ENCODE measurements at places on chromosomes 4 and X.

- DNase-seq = no peak
Measured at GRCh38 chrX:13357925-13358324, 38.1 kb upstream of the ATXN3L start.

DNA sequence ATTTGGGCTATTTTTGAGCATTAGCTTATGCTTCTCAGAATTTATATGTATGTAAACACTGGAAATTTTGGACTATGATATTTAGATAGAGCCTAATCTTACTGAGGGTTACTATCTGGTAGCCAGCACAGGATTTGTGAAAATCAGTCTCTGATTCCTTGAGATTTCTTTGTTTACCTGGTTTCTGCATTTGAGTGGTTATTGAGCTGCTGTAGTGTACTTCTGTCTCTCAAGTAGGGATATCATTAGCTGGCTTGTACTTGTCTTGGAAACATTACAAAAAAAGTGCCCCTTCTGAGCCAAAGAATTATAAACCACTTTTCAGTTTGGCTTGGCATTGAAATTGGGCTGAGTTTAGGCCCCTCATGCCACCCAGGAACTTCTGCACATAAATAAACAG lies 49.7 kb downstream of the TLL1 start:
- DNase-seq = no peak

GRCh38 chr4:165355900-165356300 lies 22.9 kb upstream of the CPE start:
- DNase-seq = no peak

- DNase-seq = no peak
Measured at GRCh38 chr4:156198511-156198910, 244.8 kb upstream of the CTSO start.

GRCh38 chr4:118954246-118954645 lies 65.6 kb downstream of the SYNPO2 start:
- DNase-seq = no peak

GRCh38 chr4:54172156-54172555 lies 56.9 kb upstream of the PDGFRA start:
- no peak for DNase-seq

DNA sequence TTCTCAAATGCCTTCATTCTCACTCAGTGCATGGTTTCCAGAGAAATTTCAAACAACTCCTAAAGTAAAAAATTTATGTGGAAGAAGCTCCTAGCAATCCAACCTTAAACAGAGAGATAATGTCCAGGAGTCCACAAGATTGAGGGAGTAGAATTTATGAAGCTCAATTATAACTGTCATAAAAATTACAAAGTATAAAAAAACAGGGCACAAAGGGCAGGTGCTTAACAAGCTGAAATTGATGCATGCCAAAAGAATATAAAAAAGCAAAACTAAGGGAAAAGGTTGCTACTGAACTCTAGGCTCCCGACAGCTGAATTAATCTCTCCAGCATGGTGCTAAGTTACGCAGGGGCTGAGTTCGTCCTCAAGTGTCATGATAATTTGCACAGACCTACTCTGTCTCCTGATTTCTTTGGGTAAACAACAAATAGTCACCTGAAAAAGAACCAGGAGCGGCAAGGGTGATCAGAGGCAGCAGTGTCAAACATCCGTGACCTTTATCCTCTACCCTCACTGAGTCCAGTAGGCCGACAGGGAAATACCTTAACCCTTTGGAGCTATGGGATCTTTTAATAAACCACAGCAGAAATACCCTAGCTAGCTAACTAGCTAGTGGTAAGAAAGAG lies 47.2 kb upstream of the RELL1 start:
- no peak for DNase-seq

GRCh38 chr4:148376151-148376550 lies 66.1 kb downstream of the NR3C2 start:
- no peak for DNase-seq

DNA sequence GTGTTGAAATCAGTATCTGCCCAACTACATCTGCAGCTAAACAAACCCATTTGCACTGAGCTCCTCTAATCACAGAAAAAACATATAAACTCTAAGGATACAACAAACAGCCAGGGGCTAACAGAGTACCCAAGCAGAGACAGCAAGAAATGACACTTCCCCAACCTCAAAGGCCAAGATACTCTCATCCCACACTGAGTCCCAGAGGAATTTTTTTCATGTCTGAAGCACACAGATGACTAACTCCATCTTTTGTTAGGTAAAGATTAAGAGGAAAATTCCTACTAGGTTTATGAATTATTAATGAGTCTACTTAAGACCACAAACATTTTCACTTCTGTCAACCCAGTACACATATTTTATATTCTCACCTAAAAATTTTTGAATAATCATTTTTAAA lies 31.6 kb downstream of the SEPSECS start:
- DNase-seq = no peak

DNA sequence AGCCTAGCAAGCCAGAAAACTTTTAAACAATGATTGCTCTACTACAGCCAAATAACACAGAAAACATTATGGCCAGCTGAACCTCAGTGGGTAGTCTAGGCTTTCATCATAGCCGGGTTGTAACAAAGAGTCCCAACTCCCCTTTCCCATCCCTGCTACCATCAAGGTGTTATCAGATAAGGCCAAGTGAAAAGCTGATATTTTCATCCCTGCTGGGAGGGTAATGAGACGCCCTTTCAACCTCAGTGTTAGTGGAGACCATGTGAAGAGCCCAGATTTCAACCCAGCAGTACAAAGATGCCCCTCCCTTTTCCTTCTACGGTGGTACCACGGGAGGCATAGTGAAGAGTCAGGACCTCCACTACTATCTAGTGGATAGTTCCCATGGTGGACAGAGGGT lies 433.7 kb downstream of the GPM6A start:
- no peak for DNase-seq

- DNase-seq = no peak
Measured at GRCh38 chr4:14023896-14024295, 396.4 kb upstream of the BOD1L1 start.

DNA sequence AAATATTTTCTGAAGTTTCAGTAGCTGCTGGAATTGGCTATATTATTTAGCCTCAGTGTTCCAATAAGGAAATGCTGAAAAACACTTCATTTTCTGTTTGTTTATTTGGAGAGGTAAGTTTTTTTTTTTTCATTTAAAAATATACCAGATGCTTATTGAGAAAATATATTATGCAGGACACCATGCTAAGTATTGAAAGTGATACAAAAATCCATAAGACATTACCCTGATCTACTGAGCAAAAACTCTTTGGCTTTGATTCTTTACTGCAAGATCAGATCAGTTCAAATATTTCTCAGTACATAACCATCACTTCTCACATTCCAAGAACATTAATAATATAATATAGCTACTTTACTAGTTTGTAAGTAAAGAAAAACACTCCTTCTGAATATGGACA lies 123.4 kb upstream of the PACRGL start:
- no peak for DNase-seq

DNA sequence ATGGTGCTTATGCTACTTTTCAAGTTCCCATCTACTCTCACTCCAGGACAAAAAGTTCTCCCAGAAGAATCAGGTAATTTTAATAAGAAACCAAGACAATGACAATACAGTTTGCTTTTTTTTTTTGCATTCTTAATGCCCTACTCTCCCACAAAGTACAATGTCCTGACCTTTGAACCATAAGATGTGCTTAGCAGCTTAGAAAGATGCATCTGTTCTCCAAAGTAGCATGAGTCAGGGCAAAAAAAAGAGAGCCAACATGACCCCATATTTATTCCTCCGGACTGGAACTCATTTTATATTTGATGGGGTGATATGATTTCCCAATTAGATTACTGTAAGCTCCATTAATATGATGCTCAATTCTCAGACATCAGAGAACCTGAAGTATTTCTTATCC lies 16.5 kb upstream of the PDCL2 start:
- no peak for DNase-seq

DNA sequence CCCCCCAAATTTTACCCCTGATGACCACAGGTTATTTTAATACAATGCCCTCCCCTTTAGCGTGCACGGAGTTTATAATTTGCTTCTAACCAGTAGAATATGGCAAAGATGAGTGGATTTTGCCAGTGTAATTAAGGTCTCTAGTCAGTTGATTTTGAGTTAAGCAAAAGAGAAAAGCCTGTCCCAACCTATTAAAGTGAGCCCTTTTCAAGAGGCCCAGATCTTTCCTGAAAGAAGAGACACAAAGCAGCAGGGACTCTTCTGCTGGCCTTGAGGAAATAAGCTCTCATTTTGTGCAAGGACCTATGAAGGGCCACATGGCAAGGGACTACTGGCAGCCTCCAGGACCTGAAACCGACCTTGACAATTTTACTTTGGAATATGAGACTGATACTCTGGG lies 61.9 kb upstream of the GABRG1 start:
- DNase-seq = no peak

- DNase-seq = no peak
Measured at GRCh38 chr4:75790024-75790423, 65.6 kb downstream of the USO1 start.

- DNase-seq = no peak
Measured at GRCh38 chr4:336099-336892, 1.3 kb upstream of the ZNF141 start.

GRCh38 chr4:140361099-140361498 lies 12.3 kb upstream of the SCOC start:
- no peak for DNase-seq

DNA sequence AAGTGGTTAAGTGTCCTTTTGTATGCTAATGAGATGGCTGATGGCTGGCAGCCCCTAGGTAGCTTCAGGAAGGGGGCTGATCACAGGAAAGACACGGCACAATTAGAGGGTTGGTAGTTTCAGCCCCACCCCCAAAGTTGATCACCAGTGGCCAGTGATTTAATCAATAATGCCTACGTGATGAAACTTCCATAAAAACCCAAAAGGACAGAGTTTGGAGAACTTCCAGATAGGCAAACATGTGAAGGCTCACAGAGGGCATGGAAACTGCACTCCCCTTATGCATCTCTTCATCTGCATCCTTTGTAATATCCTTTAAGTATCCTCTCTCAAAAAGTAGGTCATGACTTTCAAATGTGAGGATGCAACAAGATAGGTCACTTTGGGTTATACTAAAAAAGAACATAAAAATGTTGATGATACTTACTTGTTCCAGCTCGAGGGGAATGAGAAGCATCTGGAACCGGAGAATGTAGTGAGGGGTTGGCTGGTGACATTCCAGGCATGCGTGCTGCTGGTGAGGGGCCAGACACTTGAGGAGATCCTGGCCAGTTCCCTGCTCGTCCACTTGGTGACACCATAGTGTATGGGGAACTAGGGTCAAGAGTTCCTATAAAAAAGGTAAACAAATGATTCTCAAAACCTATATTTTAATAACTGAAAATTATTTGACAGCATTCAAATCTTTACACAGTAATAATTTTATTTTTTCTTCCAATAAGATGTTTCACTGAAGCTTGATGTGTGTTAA lies 16.7 kb upstream of the CXorf38 start:
- no peak for DNase-seq

- no peak for DNase-seq
Measured at GRCh38 chr4:604131-604530, 21.2 kb upstream of the PDE6B start.

DNA sequence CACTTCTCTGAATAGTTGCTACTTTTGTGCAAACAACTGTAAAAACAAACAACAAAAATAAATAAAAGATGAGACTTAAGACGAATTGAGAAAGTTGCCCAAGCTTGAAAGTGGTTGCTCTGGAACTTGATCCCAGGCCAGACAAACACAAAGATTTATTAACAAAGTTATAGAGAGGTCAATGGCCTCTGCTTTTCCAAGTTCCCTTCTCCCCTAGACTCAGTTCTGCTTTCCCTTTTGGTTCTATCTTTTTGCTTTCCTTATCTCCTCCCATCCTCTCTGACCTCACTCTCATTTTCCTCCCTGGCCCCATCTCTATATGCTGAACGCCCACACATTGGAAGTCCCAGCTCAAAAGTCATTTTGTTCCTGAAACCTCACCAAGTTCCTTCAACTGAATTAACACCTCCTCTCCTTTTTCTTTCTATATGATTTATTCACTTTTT lies 82.7 kb downstream of the MXRA5 start:
- no peak for DNase-seq

GRCh38 chr4:1194010-1194900 lies 21.9 kb upstream of the SPON2 start:
- no peak for DNase-seq

GRCh38 chrX:41336447-41336846 lies 2.5 kb downstream of the DDX3X start:
- no peak for DNase-seq

- no peak for DNase-seq
Measured at GRCh38 chr4:72418458-72418857, 150.6 kb downstream of the ADAMTS3 start.

DNA sequence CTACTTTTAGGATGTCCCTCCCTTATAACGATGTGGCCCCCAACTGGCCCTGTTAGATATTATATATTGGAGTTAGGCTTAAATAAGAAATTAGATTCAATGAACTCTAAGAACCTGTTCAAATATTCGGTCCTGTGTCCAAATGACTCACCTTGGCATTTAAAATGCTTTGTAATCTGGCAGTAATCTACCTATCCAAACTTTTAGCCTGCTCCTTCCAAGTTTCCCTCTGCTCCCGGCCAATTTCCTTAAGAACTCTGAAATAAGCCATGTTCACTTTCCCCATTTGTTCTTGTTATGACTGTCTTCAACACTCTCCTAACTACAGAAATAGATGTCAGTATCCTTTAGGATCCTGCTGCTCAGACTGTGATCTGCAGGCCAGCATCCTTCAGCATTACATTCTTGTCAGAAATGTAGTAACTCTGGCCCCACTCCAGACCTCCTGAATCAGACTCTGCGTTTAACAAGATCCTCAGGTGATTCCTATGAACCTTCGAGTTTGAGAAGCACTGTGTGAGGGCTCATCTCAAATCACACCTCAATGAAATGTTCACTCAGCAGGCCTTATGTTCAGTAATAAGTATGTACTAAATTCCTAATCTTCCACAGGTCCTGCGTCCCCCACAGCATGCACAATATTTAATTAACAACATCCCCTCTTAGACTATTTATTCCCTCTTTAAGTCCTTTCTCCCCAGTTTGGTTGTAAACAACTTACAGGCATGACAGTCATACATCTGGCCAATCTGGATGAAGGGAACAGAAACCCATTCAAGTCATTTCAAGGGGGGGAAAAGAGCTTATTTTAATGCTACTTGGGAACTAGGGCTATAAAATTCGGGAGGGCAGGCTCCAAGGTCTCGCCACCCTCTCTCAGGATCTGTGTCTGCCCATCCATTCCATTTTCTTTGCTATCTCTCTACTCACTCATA lies 3.0 kb downstream of the ATP8A1 start:
- DNase-seq = no peak

DNA sequence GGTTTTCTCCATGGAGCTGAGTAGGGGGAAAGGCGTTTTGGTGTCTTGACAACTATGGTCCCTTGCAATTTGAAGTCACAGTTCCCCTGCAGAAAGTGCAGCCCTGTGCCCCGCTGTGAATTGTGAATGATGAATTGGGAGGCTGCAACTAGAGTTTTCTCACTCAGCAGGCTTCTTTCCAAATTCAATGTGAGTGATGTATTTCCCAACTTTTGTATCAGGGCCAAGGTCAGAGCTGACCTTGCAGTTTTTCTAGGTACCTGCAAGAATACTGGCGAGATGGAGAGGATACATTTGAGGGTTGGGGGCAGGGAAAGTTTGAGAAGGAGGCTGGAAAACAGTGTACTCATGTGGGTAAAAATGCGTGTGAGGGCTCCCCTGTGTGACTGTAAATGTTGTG lies 11.7 kb downstream of the PHEX start:
- DNase-seq = no peak

- DNase-seq = no peak
Measured at GRCh38 chr4:132992686-132993085, 156.4 kb upstream of the PCDH10 start.

Measured in caudate nucleus (tissue), 63 donors.